ENCODE measurements at places on chromosomes 7 and 10.

GRCh38 chr7:40765639-40766038 is 630.8 kb downstream of the SUGCT start:
- DNase-seq: no peak

DNA sequence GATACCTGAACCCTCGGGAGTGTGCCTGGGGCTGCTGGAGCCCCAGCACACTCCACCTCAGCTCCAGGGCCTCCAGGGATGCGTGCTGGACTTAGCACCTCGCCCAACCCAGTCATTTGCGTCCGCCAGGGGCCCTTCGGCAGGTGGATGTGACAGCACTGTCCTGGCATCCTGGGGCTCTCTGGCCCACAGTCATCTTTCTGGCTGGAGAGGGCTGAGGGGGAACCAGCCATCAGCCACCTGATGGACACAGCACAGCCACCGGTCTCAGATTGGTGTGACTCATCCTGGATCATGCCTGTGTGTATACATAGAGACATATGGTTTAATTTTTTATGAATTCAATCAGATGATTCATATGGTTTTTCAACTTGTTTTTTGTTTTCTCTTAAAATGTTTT is 11.1 kb downstream of the ZNF775 start:
- no peak for DNase-seq

DNA sequence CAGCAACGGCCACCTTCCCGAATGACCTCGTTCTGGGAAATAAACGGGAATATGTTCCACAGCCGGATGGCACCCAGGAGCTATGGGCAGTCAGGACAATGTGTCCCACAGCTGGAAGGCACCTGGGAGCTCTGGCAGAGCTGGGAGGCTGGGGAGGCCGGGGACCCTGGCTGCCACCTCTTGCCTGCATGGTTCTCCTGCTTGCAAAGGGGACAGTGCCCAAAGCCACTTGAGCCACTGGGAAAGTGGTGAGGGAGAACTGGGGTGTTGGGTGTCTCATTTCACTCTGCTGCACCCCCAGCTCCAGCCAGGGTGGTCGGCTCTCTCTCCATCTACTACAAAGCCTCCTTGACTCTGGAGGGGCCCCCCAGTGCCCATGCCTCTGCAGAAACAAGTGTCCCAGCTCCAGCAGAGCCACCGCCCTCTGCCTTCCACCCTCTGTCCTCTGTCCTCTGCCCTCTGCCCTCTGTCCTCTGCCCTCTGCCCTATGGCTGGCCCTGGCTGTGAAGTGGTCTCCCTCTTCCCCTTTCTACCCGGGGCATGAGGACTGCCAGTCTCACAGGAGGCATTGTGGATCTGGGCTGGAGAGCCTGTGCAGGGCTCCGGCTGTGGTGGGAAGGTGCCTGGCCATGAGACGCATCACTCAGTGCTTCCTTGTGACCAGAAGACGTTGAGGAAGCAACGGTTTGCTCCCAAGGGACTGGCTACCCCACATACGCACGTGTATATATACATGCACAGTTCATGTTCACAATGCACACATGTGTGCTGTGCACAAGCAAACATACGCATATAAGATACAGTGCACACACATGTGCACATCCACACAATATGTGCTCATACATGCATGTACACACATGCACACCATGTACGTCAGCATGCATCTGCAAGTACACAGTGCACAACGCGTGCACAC is 21.5 kb upstream of the INPP5A start:
- no peak for DNase-seq

DNA sequence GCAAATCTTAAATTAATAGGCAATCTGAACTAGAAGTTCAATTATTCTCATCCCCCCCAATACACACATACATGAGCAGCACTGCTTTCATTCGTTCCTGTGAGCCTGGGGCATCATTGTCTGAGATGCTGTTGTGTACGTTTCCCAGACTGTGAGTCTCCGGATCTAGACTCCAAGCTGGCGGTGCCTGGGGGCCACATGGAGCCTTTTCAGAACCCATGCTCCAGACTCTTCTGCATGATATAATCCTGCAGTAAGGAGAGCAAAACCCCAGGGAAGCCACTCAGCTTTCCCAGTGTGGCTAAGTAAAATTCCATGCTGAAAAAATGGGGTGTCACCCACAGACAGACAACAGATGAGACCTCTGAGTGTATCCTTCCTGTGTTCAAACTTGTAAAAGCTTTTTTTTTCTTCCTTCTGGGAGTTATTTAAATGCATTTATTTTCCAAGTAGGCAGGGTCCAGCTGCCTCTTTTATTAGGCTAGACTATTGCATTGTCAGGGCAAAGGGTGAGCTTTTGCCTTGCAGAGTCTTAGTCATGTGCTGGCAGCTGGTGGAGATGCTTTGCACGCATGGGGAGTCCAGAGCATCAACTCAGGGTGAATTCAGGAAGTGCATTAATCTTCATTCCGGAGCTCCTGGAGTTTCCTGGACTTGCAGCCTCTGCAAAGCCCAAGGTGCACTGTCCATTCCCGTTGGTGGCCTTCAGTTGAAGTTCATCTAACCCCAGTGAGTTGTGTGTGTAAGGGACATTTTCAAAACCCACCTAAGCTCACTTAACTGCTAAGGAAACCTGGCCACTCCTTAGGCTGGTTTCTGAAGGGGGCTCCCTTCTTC is 185.7 kb upstream of the ADO start:
- DNase-seq: no peak

GRCh38 chr7:104160375-104160774 is 47.4 kb downstream of the ORC5 start:
- no peak for DNase-seq

- peak; percentile 50 for DNase-seq
Measured at GRCh38 chr7:11831736-11832495, at the start of gene THSD7A. Gene THSD7A (minus strand): TSS chr7:11832198. CDS start chr7:11831946, 252 bp downstream.

GRCh38 chr7:158028290-158028941 is 559.2 kb downstream of the PTPRN2 start:
- DNase-seq: no peak

GRCh38 chr10:87861566-87861952 is 1.8 kb downstream of the KLLN start:
- no peak for DNase-seq

GRCh38 chr10:86244297-86245014 is 122.1 kb downstream of the GRID1 start:
- no peak for DNase-seq

GRCh38 chr10:85008488-85009184 is 680.2 kb downstream of the CCSER2 start:
- DNase-seq: no peak

DNA sequence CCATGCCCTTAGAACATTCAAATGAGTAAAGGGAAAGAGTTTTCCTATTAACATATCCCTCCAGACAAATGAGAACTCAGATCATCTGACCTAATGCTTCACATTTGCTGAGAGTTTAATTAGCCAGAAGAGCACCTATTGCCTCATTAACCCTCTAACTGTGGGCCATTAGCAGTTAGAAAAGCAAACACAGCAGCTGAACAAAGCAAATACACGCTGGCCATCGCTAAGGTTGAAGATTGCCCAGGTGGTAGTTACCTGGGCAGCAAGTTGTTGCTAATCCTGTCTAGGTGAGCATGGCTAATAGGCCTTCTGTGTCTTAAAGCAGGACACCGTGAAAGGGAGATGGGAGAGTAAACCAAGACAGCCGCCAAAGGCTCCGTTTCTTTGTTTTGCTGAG is 49.9 kb upstream of the UCN3 start:
- DNase-seq: no peak

- no peak for DNase-seq
Measured at GRCh38 chr10:35992107-35992506, 350.0 kb upstream of the FZD8 start.

DNA sequence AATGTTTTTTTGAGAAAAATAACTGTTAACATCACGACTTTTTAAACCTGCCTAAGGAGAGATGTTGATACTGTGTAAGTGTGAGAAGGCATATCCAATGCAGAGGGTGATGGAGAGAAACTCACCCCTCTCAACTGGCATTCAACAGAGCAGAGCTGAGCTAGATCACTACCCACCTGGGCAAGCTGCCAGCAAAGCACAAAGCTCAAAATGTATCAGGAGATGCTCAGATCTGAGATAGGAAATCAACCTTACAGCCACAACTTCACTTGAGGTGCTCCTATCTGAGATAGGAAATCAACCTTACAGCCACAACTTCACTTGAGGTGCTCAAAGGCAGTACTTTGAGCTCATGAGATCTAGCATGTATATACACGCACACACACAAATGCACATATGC is 151.5 kb upstream of the PDE1C start:
- DNase-seq: no peak

DNA sequence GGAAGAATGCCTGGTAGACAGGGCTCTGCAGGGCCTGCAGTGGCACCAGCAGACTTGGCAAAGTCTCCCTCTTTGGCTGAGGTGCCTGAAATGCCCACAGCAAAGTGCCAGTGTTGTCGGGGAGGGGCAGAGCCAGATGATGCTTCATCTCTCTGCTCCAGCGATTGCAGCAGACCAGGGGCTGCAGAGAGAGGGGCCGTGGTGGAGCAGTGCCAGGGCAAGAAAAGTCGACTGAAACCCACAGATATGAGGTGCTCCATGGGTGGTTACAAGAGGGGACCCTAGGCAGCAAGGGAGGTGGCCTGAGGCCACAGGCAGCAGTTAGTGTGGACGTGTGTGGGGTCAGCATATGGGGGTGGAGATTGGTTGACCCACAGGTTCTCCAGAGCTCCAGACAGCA is 123.5 kb upstream of the SHH start:
- DNase-seq: no peak

DNA sequence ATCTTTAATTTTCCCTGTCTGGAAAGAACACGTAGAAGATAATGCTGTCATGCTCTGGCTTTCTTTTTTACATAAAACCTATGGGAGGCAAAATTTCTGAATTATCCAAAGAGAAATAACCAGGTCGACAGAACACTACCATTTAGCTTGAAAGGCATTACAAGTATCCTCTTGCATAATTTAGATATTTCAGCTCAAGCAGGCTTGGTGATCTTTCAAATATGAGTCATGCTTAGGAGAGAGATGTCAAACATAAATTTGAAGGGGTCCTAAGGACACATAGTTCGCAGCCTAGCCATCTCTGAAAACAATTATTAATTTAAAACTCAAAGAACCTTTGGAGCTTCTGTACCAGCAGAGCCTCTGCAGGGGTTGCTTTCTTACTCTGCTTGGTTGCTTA is 100.9 kb downstream of the FAS start:
- DNase-seq: no peak

DNA sequence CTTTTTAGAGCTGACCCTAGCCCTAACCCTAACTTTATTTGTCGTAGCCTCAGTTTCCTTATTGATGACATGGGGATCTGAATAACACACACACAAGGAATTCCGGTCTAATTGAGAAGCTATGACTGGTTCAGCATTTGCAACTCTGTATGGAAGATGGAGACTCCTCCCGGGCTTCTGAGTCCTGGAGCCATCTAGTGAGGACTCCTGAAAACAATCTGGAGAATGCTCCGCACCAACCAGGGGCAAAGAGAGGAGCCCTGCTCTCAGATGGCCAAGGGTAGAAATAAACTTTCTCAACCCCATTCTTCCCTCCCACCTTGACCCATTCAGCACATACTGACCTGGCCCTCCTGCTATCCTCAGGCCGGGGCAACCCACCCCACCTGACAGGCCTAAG is 26.4 kb downstream of the MBL2 start:
- DNase-seq: no peak

GRCh38 chr7:105244594-105244993 is 144.1 kb downstream of the SRPK2 start:
- no peak for DNase-seq

DNA sequence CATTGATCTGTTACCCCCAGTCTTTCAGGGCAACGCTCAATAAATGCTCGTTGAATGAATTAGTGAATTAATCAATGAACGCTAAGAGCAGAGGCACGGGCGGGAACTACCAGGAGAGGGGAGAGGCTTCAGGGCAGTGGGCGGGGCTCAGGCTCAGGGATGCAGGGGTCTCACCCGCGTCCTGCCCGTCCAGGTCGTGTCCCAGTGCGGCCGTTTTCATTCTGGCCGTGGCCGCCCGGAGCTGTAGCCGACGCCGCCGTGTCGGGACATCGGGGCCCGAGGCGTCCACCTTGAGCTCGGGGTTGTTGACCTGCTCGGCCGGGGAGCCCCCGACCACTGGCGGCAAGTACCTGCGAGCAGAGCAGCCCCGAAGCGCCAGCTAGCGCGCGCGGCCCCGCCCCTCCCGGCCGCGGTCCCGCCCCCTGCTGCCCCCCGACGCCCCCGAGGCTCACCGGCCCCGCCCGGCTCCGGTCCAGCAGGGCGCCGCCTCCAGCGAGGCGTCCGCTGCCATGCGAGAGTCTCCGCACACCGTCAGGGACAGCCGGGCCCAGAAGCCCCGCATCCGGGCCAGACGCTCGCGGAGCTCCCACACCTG is 2.8 kb upstream of the GAL3ST4 start:
- DNase-seq: no peak

DNA sequence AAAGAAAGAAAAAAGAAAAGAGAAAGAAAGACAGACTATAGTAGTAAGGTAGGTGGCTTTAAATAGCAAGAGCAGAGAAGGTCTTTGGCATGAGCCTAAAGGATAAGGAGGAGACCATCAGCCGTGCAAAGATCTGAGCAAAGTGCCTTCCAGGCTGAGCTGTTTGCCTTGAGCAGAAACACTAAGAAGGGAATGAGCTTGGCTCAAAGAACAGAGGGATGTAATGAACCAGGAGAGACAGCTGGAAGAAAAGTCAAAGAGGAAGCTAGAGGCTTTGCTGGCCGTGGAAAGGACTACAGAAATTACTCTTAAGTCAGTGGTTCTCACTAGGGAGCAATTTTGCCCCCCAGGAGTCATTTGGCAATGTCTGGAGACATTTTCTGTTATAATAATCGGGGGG is 228.6 kb downstream of the FGFR2 start:
- no peak for DNase-seq

GRCh38 chr10:42926843-42927242 is 144.2 kb downstream of the BMS1 start:
- no peak for DNase-seq

- no peak for DNase-seq
Measured at GRCh38 chr7:90309872-90310271, 11.2 kb downstream of the FAM237B start.

GRCh38 chr7:100079024-100079560 is 2.4 kb downstream of the ZNF3 start:
- DNase-seq: no peak

DNA sequence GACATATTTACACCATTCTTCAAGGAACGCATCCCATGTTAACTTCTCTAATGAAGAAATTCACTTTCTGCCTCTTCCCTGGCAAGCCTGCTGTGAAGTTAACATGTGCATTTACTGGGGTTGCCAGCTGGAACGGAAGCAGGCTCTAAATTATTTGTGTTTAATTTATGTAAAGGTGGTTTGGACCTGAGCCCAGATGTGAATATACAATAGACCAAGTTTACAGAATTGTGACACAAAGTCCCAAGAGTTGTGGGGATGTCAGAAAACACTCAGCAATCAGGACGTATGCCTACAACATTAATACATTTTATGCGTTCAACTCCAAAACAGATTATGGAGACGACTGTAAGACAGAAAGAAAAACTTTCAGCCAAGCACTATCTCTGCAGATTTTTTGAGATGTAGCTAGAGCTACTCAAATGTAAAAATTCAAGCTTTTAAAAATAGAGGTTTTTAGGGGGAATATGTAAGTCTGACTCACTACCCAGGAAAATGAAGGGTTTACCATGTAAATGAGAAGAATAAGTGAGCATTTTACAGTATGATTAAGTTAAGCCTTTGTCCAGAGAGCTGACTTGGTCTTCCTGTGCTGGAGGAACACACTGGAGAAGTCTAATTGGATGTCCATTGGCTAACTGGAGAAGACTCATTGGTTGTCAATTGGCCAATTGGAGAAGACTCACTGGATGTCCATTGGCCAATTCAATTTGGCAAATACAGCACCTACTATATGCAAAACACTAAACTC is 19.5 kb downstream of the NRP1 start:
- DNase-seq: no peak

Data from NCI-H1930 (cell line).